ENCODE measurements at places on chromosomes 13 and 19.

DNA sequence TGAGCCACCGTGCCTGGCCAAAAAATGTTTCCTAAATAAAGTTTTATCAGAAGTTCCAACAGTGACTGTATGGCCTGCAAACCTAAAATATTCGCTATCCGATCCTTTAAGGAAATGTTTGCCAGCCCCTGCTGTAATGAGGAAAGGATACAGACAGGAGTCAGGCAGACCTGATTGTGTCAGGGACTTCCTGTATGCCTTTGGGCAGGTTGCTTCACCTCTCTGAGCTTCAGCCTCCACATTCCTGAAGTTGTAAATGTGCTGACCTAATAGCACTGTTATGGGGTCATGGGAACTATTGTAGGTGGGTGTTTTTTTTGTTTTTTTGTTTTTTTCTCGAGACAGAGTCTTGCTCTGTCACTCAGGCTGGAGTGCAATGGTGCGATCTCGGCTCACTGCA, 6.2 kb downstream of the ABHD8 start:
- no peak overlapping the region for H3K4me3 ChIP-seq
- no peak for DNase-seq
- no peaks in the 10 kb centered on the region for H3K36me3 ChIP-seq
- H3K27ac ChIP-seq, result no peak overlapping the region

DNA sequence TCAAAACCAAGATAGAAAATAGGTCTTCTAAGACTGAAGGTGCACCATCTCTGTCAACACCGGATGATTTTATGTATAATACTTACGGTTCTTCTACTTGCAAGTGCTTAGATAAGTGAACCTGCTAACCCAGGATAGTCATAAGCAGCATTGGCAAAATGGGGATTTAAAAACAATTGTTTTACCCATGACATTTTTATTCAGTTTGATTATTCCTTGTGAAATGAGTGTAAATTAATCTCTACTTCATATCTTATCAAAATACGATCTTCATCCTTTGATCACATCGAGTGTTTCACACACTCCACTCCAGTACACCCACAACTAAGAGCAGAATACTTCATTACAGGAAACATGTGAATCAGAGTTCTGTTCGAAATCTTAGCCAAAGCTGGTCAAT, 23.0 kb upstream of the MTRF1 start:
- no peak overlapping the region for H3K27ac ChIP-seq
- H3K4me3 ChIP-seq, result peak overlapping the region; percentile 1
- H3K27me3 ChIP-seq, result no peaks in the 10 kb centered on the region

DNA sequence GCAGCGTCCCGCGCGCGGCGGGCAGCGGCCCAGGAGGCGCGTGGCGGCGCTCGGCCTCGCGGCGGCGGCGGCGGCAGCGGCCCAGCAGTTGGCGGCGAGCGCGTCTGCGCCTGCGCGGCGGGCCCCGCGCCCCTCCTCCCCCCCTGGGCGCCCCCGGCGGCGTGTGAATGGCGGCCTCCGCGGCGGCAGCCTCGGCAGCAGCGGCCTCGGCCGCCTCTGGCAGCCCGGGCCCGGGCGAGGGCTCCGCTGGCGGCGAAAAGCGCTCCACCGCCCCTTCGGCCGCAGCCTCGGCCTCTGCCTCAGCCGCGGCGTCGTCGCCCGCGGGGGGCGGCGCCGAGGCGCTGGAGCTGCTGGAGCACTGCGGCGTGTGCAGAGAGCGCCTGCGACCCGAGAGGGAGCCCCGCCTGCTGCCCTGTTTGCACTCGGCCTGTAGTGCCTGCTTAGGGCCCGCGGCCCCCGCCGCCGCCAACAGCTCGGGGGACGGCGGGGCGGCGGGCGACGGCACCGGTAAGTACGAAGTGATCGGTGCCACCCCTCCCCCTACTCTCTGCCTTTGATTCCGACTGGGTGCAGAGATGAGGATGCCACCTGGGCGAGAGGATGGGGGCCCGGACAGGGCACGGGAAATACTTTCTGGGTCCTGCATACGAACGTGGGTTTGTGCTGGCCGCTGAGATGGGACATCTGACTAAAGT, 874 bp downstream of the TRIM28 start:
- H3K4me1 ChIP-seq, result peaks cover 42% of the 10 kb centered on the region
- H3K27ac ChIP-seq, result no peak overlapping the region
- H3K36me3 ChIP-seq, result peaks cover 44% of the 10 kb centered on the region
- H3K27me3 ChIP-seq, result no peaks in the 10 kb centered on the region
- DNase-seq, result peak; percentile 78

DNA sequence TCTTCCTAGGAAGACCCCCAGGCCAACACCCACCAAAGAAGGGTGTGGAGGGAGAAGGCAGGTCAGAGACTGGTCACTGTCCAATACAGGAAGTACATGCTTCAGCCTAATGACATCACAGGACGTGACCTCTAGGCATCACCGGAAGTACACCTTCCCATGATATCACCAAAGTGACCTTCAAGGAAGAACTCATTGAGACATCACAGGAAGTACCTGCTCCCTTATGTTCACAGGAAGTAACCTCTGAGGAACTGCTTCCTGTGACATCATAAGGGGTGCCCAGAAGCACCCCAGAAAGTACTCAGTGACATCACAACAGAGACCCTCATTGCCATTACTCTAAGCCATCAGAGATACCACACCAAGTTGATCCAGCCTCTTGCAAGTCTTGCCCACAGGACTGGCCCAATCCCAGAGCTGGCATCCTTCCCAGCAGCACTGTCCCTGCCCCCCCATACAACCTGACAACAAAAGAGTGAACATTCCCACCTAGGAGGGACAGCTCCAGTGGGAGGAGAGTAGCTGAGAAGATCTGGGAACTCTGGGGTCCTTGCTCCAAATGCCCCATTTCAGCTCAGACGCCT, 24.2 kb upstream of the NANOS2 start:
- H3K36me3 ChIP-seq, result no peaks in the 10 kb centered on the region
- DNase-seq, result no peak
- H3K27ac ChIP-seq, result no peak overlapping the region

DNA sequence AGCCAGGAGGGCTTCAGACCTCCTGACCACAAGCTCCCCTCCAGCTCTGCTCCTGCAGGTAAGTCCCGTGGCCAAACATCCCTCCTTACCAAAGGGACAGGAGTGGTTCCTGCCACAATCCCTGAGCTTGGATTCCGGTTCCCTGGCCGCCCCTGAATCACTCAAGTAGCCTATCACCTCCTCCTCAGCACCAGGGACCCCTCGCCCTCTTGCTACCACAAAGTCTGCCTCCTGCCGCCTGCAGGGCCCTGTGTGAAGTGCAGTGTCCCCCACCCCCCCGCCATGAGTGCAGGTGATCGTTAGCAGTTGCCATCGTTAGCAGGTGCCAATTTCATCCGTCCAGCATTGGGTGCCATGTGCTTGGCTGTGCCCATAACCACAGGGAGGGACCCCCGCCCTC, 40.8 kb upstream of the RANBP3 start:
- H3K4me3 ChIP-seq, result no peak overlapping the region
- H3K36me3 ChIP-seq, result no peaks in the 10 kb centered on the region
- DNase-seq, result no peak
- H3K27ac ChIP-seq, result no peak overlapping the region

DNA sequence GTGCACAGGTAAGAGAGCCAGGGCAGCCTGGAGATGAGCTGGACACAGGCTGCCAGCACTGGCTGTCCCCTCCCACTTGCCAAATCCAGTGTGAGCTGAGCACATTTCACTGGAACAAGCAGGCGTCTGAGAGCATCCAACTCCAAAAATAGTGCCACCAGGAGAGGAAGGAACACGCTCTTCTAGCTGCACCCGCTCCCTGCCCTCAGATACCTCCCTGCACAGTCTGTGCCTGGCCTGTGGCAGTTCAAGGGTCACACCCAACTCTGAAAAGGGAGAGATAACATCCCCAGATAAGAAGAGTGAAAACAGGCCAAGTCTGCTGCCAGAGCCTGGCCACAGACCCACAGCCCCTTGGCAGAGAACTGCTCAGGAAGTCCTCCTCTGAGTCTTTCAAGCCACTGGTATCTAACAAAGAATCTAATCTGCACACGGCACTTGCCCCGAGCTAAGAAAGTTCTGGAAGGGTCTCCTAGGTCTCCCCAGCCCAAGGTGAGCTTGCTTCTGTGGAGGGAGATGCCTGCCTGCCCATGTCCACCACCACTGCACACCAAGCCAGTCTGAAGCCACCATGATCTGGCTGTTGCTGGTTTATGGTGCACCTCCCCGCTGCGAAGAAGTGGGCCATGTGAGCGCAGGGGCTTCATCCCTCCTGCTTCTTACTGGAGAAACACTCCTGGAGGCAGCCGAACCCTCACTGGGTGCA, 14.7 kb downstream of the ELL start:
- peaks cover 89% of the 10 kb centered on the region for H3K4me1 ChIP-seq
- peak overlapping the region; percentile 77 for H3K27ac ChIP-seq
- DNase-seq, result peak; percentile 67
- H3K4me3 ChIP-seq, result peak overlapping the region; percentile 14

GRCh38 chr13:27559719-27560118, 60.6 kb downstream of the LNX2 start:
- no peak overlapping the region for H3K27ac ChIP-seq
- no peak for DNase-seq
- H3K4me3 ChIP-seq, result no peak overlapping the region
- peaks cover 25% of the 10 kb centered on the region for H3K36me3 ChIP-seq

- no peaks in the 10 kb centered on the region for H3K36me3 ChIP-seq
- DNase-seq, result no peak
- no peaks in the 10 kb centered on the region for H3K27me3 ChIP-seq
- no peak overlapping the region for H3K4me3 ChIP-seq
- no peaks in the 10 kb centered on the region for H3K4me1 ChIP-seq
- H3K27ac ChIP-seq, result no peak overlapping the region
Measured at GRCh38 chr13:63107179-63107943, 1691.7 kb upstream of the PCDH20 start.

DNA sequence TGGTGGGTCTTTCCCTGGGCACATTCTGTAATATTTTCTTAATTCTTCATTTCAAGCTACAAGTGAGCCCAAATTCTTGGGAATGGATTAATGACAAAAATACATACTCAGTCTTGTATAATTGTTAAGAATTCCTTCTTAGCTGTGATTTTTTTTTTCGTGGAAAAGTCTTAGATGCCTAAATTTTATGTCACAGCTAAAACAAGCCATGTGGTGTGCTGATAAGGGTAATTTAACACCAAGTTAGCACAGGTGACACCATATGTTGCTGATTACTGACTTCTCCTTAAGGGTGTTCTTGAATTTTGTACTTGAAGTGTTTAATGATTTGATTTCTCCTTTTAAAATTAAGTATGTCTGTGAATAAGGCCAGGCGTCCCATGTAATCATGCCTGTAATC, 29.3 kb downstream of the WDFY2 start:
- no peak overlapping the region for H3K4me3 ChIP-seq
- peaks cover 5% of the 10 kb centered on the region for H3K4me1 ChIP-seq
- no peaks in the 10 kb centered on the region for H3K27me3 ChIP-seq
- H3K36me3 ChIP-seq, result no peaks in the 10 kb centered on the region
- no peak for DNase-seq
- no peak overlapping the region for H3K27ac ChIP-seq

DNA sequence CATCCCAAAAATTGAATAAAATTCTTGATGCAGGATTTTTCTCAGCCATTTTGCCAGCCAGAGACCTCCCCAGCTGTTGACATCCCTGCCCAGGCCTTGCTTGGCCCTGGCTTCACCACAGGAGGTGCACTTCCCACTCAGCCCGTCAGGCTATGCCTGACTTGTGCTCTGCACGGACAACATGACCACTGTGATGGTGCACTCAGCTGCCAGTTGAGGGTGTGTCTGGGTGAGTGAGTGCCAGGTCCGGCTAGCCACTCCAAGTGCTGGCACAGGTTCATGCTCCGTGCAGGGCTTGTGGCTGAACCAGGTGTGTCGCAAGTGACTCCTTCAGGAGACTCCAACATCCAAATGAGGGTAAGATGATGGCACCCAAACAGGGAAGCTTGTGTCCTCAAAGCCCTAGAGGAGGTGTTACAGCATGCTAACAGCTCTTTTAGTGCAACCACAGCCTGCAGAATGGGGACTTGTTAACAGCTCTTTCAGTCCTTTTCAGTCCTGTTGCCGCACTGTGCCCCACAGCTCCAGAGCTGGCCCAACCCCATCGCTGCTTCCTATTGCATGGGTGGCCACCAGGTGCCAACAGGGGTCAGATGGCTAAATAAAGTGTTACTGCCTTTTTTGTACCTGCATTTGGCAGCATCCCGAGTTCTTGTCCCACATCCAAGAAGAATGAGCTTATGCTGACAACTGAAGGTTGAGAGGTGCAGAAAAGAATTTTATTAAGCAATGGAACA, 380.7 kb downstream of the SLITRK5 start:
- DNase-seq, result no peak
- no peak overlapping the region for H3K4me3 ChIP-seq
- H3K27ac ChIP-seq, result no peak overlapping the region
- no peaks in the 10 kb centered on the region for H3K27me3 ChIP-seq
- no peaks in the 10 kb centered on the region for H3K4me1 ChIP-seq
- H3K36me3 ChIP-seq, result no peaks in the 10 kb centered on the region

- no peak overlapping the region for H3K27ac ChIP-seq
- no peaks in the 10 kb centered on the region for H3K27me3 ChIP-seq
- no peak for DNase-seq
- H3K36me3 ChIP-seq, result peaks cover 14% of the 10 kb centered on the region
Measured at GRCh38 chr13:27622881-27623280, 1.2 kb downstream of the POLR1D start.

DNA sequence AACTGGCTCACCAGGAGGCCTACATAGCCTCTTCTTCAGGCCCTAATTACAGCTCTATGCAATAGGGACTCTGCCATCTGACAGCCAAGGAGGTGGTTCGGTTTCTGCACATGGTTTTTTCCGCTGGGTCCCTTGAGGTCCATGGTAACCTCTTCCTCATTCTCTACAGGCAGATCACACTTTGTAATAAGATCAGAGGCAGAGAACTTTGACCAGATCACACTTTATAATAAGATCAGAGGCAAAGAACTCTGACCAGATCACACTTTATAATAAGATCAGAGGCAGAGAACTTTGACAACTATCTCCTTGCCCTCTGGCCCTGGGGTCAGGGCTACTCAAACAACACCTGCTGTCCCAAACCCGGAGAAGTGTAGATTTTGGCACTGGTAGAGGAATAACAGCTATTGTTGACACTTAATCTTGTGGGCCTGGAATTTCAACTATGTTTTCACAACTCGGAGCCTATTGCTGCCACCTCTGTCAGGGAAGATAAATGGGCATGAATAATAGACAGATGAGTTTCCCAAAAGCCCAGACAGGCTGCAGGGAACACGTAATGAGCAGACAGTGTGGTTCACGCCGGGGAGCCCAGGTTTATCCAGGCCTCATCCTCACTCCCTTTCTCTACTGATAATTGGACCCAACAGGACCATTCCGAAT, 246.1 kb downstream of the UQCRFS1 start:
- no peaks in the 10 kb centered on the region for H3K27me3 ChIP-seq
- no peak overlapping the region for H3K4me3 ChIP-seq
- H3K36me3 ChIP-seq, result no peaks in the 10 kb centered on the region
- H3K4me1 ChIP-seq, result no peaks in the 10 kb centered on the region

GRCh38 chr13:110341445-110342244, 34.6 kb downstream of the COL4A2 start:
- DNase-seq, result peak; percentile 10
- H3K27ac ChIP-seq, result no peak overlapping the region
- H3K27me3 ChIP-seq, result no peaks in the 10 kb centered on the region
- no peaks in the 10 kb centered on the region for H3K36me3 ChIP-seq
- no peak overlapping the region for H3K4me3 ChIP-seq

GRCh38 chr19:4717191-4717965, 6.3 kb downstream of the DPP9 start:
- no peak overlapping the region for H3K4me3 ChIP-seq
- no peaks in the 10 kb centered on the region for H3K27me3 ChIP-seq
- H3K27ac ChIP-seq, result no peak overlapping the region
- peaks cover 73% of the 10 kb centered on the region for H3K36me3 ChIP-seq

GRCh38 chr13:95146486-95146885, 154.8 kb downstream of the ABCC4 start:
- no peak for DNase-seq
- H3K27ac ChIP-seq, result no peak overlapping the region
- H3K4me3 ChIP-seq, result no peak overlapping the region
- H3K36me3 ChIP-seq, result no peaks in the 10 kb centered on the region
